ENCODE measurements at places on chromosomes 16 and 17. TPM values are rescaled to one million over a fixed set of nuclear protein-coding genes. Genes with fewer than 3 reads are reported as not detected.

ANKFN1 gene
- 7.0 TPM for total RNA-seq

MYH1 gene
- total RNA-seq: not detected

ABCC11 gene
- not detected for total RNA-seq

YBX2 gene
- 6.5 TPM for total RNA-seq

MYH2 gene
- total RNA-seq: 0.23 TPM

FBXW10B gene
- not detected for total RNA-seq

CLEC18B gene
- total RNA-seq: not detected

TMIGD1 gene
- not detected for total RNA-seq

CDH8 gene
- total RNA-seq: not detected
